ENCODE measurements at places on chromosomes 1 and 21. TPM values are rescaled to one million over a fixed set of nuclear protein-coding genes. Genes with fewer than 3 reads are reported as not detected.

DNA sequence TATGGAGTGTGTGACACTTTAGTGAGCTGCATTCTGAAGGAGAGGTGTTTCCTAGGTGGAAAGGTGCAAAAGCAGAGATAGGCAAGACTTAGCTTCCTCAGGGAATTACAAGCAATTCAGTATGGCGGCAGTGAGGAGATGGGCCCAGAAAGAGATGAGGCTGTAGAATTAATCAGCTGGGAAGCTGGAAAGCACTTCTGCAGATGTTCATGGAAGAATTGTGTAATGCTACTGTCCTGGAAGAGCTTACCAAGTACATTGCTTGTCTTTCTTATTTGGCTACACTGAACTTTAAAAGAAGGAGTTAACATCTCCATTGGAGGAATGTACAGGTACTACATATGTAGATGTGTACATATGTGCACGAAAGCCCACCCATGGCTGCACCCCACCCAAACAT, 103.7 kb upstream of the DPT start:
- DNase-seq: no peak

GRCh38 chr1:173195596-173196088, 11.5 kb downstream of the TNFSF4 start:
- no peak for DNase-seq

DNA sequence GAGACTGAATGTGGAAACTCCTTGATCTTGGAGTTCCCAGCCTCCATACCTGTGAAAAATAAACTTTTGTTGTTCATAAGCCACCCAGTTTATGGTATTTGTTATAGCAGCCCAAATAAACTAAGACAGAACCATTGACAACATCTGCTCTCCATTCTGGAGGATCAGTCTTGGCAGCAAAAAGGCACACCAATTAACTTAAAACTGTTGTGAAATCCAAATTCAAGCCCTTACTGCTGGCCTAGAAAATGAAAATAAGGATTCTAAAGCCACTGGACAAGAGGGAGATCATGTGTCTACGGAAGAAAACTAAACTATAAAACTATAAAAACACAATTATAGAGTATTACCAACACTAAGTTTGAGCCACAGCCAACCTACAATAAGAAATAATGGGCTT, 172.1 kb upstream of the RNPC3 start:
- DNase-seq: no peak

Gene OR2T33
- not detected for total RNA-seq

Gene ALX3
- total RNA-seq: not detected
